ENCODE measurements at places on chromosomes 6 and 20. TPM values are rescaled to one million over a fixed set of nuclear protein-coding genes. Genes with fewer than 3 reads are reported as not detected.
A peak's percentile ranks its signal among the peaks of the same experiment; 100 is the strongest.

- no peaks in the 10 kb centered on the region for H3K4me1 ChIP-seq
- H3K36me3 ChIP-seq, result no peaks in the 10 kb centered on the region
- H3K27me3 ChIP-seq, result no peaks in the 10 kb centered on the region
- no peak overlapping the region for H3K27ac ChIP-seq
- H3K4me3 ChIP-seq, result no peak overlapping the region
Observed at GRCh38 chr6:57201718-57202117, 20.4 kb downstream of the RAB23 start.

DNA sequence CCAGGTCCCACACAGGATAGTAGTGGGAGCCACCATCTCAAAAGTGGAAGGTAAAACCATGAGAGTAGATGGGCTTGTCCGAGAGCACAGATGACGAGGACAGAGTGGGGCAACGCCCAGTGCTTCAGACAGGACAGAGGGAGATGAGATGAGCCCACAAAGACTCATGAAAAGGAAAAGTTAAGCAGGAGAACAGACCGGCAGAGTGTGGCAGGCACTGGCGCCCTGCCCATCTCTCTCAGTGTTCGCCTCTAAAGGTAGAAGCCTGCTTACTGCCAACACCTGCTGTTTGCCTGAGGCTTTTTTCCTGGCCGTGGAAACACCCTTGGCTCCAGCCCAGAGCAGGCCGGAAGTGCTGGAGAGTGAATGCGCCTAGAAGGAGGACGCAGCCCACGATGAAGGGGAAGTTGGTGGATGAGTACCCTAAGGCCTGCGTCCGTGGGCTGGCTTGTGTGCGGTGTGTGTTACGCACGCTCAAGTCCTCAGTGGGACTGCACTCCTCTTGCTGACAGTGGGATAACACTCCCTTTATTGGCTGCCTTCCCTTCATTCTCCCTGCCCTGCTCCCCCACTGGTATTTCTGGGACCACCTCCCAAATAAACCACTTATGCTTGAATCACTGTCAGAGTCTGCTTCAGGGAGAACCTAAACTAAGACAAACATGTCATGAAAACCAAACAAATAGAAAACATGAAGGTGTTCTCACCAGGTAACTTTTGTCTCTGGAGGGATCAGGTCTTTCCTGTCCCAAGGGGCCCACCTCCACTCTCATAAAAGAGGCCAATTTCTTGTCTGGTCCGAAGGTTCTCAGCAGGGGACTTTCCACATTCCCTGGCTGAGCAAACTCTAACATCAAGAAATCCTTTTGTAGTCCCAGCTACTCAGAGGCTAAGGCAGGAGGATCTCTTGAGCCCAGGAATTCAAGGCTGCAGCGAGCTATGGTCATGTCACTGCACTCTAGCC lies 9.1 kb upstream of the FOXP4 start:
- peak; percentile 79 for DNase-seq
- no peaks in the 10 kb centered on the region for H3K27me3 ChIP-seq
- H3K4me1 ChIP-seq, result no peaks in the 10 kb centered on the region
- no peak overlapping the region for H3K4me3 ChIP-seq
- H3K27ac ChIP-seq, result peak overlapping the region; percentile 55
- no peaks in the 10 kb centered on the region for H3K36me3 ChIP-seq

GRCh38 chr6:138987080-138987642 lies 892 bp downstream of the REPS1 start:
- peak overlapping the region; percentile 94 for H3K27ac ChIP-seq
- H3K4me3 ChIP-seq, result peak overlapping the region; percentile 86
- no peak for DNase-seq
- H3K4me1 ChIP-seq, result peaks cover 43% of the 10 kb centered on the region
- no peaks in the 10 kb centered on the region for H3K36me3 ChIP-seq

DNA sequence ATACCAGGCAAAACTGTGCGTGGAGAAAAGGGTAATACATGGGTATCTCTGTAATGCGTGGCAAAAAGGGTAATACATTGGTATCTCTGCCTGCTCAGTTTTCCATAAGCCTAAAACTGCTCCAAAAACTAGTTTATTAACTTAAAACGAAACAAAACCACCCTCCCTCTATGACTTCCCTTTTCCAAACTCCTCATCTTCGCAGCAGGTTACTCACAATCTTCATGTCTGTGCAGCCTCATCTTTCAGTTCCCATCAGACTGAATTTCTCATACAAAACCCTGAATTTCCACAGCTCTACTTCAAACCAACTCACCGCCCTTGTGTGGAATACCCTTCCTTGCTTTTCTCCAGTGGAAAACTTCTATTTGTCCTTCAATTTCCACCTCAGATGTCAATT lies 199.4 kb downstream of the PHACTR1 start:
- DNase-seq, result no peak
- H3K36me3 ChIP-seq, result no peaks in the 10 kb centered on the region
- no peak overlapping the region for H3K4me3 ChIP-seq
- H3K4me1 ChIP-seq, result no peaks in the 10 kb centered on the region
- no peak overlapping the region for H3K27ac ChIP-seq

DNA sequence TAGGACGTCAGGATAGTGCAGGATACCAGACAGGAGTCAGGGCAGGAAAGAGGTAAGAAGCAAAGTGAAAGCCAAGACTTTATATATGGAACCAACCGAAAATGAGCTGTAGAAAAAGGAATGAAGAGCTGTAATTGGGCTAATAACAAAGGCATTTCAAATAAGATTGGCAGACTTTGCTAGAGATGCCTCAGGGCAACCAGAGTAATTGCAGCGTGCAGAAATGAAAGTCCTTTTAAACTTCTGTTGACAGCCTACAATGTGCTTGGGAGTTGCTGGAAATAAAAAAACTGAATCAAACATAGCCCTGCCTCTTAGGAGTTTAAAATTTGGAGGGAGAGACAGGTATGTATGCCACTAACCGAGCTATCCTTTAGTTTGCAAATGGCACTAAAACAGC lies 56.4 kb upstream of the NKX2-4 start:
- no peak for DNase-seq
- H3K27ac ChIP-seq, result no peak overlapping the region
- H3K4me3 ChIP-seq, result no peak overlapping the region
- H3K4me1 ChIP-seq, result no peaks in the 10 kb centered on the region

GRCh38 chr6:30029588-30029987 lies 31.5 kb upstream of the POLR1H start:
- DNase-seq, result no peak
- no peaks in the 10 kb centered on the region for H3K4me1 ChIP-seq
- H3K27me3 ChIP-seq, result no peaks in the 10 kb centered on the region
- H3K36me3 ChIP-seq, result no peaks in the 10 kb centered on the region
- no peak overlapping the region for H3K27ac ChIP-seq
- no peak overlapping the region for H3K4me3 ChIP-seq

DNA sequence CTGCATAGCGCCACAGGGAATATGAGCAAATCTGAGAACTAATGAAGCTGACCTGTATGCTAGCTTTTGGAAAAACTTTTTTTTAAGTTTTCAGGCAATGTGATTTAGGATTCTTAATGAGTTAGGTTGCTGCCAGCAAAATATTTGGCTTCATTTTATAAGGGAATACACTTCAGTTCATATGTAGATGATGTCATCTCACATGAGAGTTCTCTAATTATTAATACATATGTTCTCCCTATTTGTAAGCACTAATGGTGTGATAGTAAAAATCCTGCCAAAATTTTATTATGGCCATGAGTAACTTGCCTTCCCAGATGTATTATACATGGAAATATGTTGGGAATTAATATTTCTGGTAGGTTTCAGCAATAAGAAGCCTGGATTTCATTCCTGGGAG lies 573.8 kb downstream of the EPM2A start:
- no peak overlapping the region for H3K27ac ChIP-seq
- no peaks in the 10 kb centered on the region for H3K4me1 ChIP-seq
- DNase-seq, result no peak
- no peaks in the 10 kb centered on the region for H3K27me3 ChIP-seq

- H3K27ac ChIP-seq, result no peak overlapping the region
- no peak for DNase-seq
- no peaks in the 10 kb centered on the region for H3K27me3 ChIP-seq
- no peaks in the 10 kb centered on the region for H3K4me1 ChIP-seq
Observed at GRCh38 chr6:37289931-37290330, 32.0 kb upstream of the TMEM217 start.

DNA sequence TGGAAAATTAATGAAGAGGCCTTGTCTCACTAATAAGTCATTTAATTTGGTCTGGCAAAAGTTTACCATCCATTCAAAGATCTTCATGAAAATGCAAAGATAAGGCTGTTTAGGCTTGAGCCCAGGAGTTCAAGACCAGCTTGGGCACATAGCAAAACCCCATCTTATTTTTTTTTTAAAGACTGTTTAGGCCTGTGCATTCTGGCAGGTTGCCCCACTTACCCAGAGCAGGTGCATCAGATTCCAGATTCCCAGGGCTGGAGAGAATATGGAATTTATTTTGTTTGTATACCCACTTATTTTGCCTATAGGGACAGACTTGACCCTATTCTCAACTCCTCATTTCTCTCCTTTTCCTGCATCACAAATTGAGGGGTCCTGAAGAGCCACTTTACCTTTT lies 5.7 kb downstream of the FOXO3 start:
- DNase-seq, result no peak
- H3K27me3 ChIP-seq, result no peaks in the 10 kb centered on the region
- no peaks in the 10 kb centered on the region for H3K36me3 ChIP-seq
- peaks cover 21% of the 10 kb centered on the region for H3K4me1 ChIP-seq

GRCh38 chr6:15608396-15608795 lies 54.4 kb downstream of the DTNBP1 start:
- H3K4me3 ChIP-seq, result no peak overlapping the region
- no peak overlapping the region for H3K27ac ChIP-seq
- peaks cover 23% of the 10 kb centered on the region for H3K36me3 ChIP-seq
- no peaks in the 10 kb centered on the region for H3K4me1 ChIP-seq
- no peaks in the 10 kb centered on the region for H3K27me3 ChIP-seq
- DNase-seq, result no peak

TP53TG5 gene
- total RNA-seq, result not detected

CAGE1 gene
- total RNA-seq, result not detected

OR2B3 gene
- total RNA-seq, result not detected

GINS1 gene
- 0.53 TPM for total RNA-seq

Measured in Peyer's patch (tissue), 4 donors.